ENCODE measurements at places on chromosomes 13 and 19. TPM values are rescaled to one million over a fixed set of nuclear protein-coding genes. Genes with fewer than 3 reads are reported as not detected.

TTC9B gene
- not detected for total RNA-seq

ZNF723 gene
- total RNA-seq = 0.05 TPM

DNA sequence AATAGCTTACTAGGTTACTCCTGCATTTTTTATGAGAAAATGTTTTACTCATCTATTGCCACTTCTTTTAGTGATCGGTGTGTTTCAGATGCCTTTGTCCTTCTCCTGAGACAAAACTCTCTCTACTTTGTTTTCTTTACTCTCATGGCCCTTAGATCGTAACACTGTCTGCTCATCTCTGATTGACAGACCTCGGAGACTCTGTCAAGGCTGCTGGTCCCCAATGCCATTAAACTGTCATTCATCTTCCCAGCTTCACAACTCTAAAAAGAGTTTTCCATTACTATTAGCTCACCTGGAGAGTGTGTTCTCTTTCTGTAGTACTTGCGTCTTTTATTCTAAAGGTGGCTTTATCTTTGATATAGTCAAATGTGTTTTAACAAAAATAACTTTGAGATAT, 765.2 kb downstream of the SLITRK1 start:
- H3K27me3 ChIP-seq = no peaks in the 10 kb centered on the region
- H3K4me1 ChIP-seq = no peaks in the 10 kb centered on the region
- H3K36me3 ChIP-seq = no peaks in the 10 kb centered on the region
- no peak for DNase-seq

- H3K4me1 ChIP-seq = no peaks in the 10 kb centered on the region
- H3K27me3 ChIP-seq = peaks cover 2% of the 10 kb centered on the region
- no peak overlapping the region for H3K27ac ChIP-seq
- DNase-seq = no peak
- no peaks in the 10 kb centered on the region for H3K36me3 ChIP-seq
- no peak overlapping the region for H3K4me3 ChIP-seq
Measured at GRCh38 chr13:28093881-28094280, 6.5 kb downstream of the FLT3 start.

GRCh38 chr13:46521921-46522747, 30.8 kb upstream of the LRCH1 start:
- H3K36me3 ChIP-seq = no peaks in the 10 kb centered on the region
- H3K27me3 ChIP-seq = no peaks in the 10 kb centered on the region
- no peaks in the 10 kb centered on the region for H3K4me1 ChIP-seq

DNA sequence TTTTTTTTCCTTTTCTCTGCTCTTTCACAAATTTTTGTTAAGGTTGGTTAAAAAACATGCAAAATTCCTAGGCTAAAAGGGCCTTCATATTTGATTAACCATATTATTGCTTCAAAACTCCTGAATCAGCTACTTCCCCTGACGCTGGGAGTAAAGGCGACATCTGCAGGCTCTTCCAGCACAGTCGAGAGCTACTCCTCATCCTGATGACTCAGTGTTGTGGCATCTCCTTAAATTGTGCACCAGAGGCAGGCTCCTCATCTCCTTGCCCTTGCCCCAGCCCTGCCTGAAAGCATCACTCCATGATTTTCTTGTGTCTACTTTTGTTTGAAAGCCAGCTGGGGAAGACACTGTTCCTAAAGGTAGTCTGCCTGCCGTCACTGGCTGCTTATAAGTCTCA, 24.5 kb upstream of the SOX1 start:
- H3K4me1 ChIP-seq = no peaks in the 10 kb centered on the region
- no peak for DNase-seq
- no peak overlapping the region for H3K27ac ChIP-seq
- no peak overlapping the region for H3K4me3 ChIP-seq
- peaks cover 2% of the 10 kb centered on the region for H3K27me3 ChIP-seq
